ENCODE measurements at places on chromosomes 16 and 17.

DNA sequence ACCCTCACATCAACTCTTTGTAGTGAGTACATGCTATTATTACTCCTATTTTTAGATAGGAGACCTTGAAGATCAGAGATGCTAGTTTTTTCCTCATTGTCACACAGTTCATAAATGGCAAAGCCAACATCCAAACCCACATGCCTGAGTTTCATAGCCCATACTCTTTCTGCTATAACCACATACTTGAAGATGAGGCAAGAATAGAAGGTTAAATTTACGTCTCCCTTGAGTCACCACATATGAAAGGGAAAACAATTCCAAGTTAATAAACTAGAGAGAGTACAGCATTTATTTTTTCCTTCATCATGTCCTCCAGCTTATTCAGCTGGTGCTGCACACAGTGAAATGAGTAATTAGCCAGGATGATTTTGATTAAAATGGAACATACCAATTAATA, 23.7 kb downstream of the NUDT7 start:
- no peak for DNase-seq

DNA sequence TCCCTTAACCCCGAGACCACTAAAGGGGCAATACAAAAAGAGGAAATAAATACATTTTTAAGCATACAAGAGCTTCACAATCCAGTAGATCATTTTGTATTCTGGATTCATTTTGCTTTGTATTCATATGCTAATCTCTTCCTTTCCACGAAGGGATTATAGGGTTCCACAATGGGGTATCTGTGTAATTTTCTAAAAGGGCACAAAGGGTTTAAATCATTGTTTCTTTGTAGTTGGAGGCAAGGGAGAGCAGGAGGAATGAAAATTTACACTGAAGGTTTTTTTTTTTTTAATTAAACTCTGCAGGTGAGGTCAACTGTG, 592 bp upstream of the NUFIP2 start:
- no peak for DNase-seq

DNA sequence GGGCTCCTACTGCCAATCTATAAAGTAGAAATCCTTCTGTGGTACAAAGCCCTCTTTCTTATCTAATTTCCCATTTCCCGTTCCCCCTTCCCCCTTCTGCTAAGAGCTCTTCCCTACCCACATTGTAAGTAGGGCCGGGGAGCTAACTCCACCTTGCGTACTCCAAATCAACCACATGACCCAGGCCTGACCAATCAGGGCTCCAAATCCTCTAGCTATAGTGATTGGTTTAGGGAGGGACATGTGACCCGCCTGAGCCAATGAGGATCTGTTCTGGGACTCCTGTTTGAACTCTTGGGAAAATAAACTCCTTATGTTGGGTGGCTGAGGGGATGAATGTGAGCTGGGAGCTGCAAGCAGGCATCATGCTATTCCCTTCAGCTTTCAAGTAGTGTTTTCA, 40.9 kb upstream of the MEOX1 start:
- no peak for DNase-seq

- no peak for DNase-seq
Measured at GRCh38 chr16:82657239-82657638, 30.5 kb downstream of the CDH13 start.

- DNase-seq, result no peak
Measured at GRCh38 chr16:51134876-51135275, 16.2 kb downstream of the SALL1 start.

- DNase-seq, result no peak
Measured at GRCh38 chr16:89426736-89427530, 63.4 kb downstream of the ANKRD11 start.

- DNase-seq, result no peak
Measured at GRCh38 chr16:67652578-67653127, 7.4 kb downstream of the ACD start.

DNA sequence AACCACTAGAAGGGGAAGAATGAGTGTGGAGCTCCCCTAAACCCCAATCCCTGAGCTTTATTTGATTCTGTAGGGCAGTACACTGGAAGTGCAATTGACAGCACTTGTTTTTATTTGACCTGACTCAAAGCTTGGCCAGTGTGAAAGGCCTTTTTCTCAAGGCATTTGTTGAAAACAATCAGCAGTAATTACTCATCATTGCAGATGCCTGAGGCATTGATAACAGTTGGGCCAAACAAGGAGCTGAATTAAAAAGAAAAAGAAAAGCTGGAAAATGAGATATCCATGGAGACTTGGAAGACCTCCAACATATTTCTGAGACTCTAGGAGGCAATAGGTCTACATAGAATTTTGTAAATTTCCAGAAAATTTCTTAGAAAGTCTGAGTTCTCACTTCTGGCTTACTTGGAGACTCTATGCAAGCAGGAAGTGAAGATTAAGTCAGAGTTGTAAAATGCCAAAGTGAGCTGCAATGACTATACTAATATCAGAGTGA, 200.8 kb upstream of the KCNJ16 start:
- no peak for DNase-seq

DNA sequence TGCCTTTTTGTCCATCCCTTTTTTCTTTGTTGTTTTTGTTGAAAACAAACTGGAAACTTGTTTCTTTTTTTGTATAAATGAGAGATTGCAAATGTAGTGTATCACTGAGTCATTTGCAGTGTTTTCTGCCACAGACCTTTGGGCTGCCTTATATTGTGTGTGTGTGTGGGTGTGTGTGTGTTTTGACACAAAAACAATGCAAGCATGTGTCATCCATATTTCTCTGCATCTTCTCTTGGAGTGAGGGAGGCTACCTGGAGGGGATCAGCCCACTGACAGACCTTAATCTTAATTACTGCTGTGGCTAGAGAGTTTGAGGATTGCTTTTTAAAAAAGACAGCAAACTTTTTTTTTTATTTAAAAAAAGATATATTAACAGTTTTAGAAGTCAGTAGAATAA, 4.9 kb downstream of the SOX9 start:
- DNase-seq, result no peak

GRCh38 chr17:57570724-57571344, 174.3 kb downstream of the CCDC182 start:
- no peak for DNase-seq

GRCh38 chr17:48840441-48840840, 9.6 kb downstream of the CALCOCO2 start:
- DNase-seq, result no peak

All from activated CD4-positive, alpha-beta T cell treated with anti-CD3 and anti-CD28 coated beads, Interleukin-2, amount 50 U/mL, for 4 hours (primary cell).